ENCODE measurements at places on chromosomes 11 and 22.

- no peak overlapping the region for H3K4me3 ChIP-seq
- H3K27ac ChIP-seq, result no peak overlapping the region
- H3K4me1 ChIP-seq, result no peaks in the 10 kb centered on the region
- H3K36me3 ChIP-seq, result no peaks in the 10 kb centered on the region
- DNase-seq, result no peak
Measured at GRCh38 chr11:32400670-32401369, 34.5 kb downstream of the WT1 start.

DNA sequence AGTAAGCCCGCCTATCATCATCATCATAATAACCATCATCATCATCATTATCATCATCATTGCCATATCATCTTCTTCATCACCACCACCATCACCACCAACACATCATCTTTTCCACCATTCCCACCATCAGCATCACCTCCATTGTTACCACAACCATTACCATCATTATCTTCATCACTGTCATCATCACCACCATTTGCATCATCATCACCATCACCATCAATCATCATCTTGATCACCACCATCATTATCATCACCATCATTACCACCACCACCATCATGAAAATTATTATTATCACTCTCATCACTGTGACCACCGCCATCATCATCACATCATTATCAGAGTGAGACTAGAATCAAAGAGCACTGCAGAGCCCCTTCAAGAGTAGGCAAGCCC lies 199.4 kb upstream of the SEZ6L start:
- H3K4me3 ChIP-seq, result no peak overlapping the region
- no peak overlapping the region for H3K27ac ChIP-seq
- no peaks in the 10 kb centered on the region for H3K36me3 ChIP-seq
- no peak for DNase-seq

GRCh38 chr22:46023558-46023981 lies 46.6 kb upstream of the WNT7B start:
- no peaks in the 10 kb centered on the region for H3K36me3 ChIP-seq
- H3K27me3 ChIP-seq, result peaks cover 52% of the 10 kb centered on the region
- no peak overlapping the region for H3K27ac ChIP-seq
- no peak for DNase-seq
- no peaks in the 10 kb centered on the region for H3K4me1 ChIP-seq
- H3K4me3 ChIP-seq, result no peak overlapping the region

DNA sequence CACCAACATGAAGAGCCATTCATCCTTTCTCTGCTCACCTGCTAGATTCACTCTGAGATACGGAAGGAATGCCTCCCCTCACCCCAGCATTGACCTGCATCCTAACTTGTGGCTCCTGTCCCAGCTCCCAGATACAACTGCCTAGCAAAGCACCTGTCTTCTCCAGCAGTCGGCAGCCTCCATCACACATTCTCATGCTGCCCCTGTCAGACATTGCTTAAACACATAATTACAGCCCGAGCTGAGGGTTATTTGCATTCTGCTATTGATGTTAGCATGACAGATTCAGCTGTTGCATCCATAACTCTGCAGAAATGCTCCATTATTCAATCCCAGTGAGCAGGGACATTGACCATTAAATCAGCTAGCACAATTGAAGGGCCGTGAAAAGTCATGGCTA lies 184.4 kb upstream of the NARS2 start:
- no peak overlapping the region for H3K27ac ChIP-seq
- no peak overlapping the region for H3K4me3 ChIP-seq
- peaks cover 5% of the 10 kb centered on the region for H3K27me3 ChIP-seq
- no peaks in the 10 kb centered on the region for H3K36me3 ChIP-seq
- DNase-seq, result no peak
- H3K4me1 ChIP-seq, result no peaks in the 10 kb centered on the region

GRCh38 chr11:83147895-83148294 lies 9.0 kb upstream of the PCF11 start:
- no peak overlapping the region for H3K4me3 ChIP-seq
- DNase-seq, result no peak
- peaks cover 11% of the 10 kb centered on the region for H3K27me3 ChIP-seq
- H3K4me1 ChIP-seq, result peaks cover 3% of the 10 kb centered on the region

- no peak overlapping the region for H3K27ac ChIP-seq
- no peak for DNase-seq
- no peaks in the 10 kb centered on the region for H3K4me1 ChIP-seq
- H3K36me3 ChIP-seq, result no peaks in the 10 kb centered on the region
- H3K27me3 ChIP-seq, result peaks cover 2% of the 10 kb centered on the region
Measured at GRCh38 chr11:73359930-73360742, 16.1 kb upstream of the RELT start.

GRCh38 chr11:66910016-66910415 lies 48.2 kb downstream of the PC start:
- no peak for DNase-seq
- no peaks in the 10 kb centered on the region for H3K36me3 ChIP-seq
- H3K27me3 ChIP-seq, result no peaks in the 10 kb centered on the region
- H3K4me1 ChIP-seq, result no peaks in the 10 kb centered on the region

DNA sequence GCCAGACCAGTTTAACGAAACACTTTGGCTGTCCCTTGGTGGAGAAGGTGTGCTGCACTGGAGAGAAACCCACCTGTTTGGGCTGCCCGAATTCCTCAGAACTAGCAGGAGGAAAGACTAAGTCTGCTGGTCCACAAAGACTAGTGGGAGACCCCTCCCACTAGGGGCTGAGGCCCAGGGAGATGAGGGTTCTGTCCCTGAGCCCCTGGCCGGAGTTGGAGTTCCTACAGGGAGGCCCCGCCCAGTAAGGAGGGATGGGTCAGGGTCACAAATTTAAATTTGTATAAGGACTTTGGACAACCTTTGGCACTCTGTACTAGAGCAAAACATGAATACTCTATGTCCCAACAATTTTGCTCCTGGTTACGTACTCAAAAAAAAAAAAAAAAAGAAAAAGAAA lies 200.8 kb upstream of the C11orf87 start:
- no peak for DNase-seq
- no peak overlapping the region for H3K4me3 ChIP-seq
- H3K27me3 ChIP-seq, result no peaks in the 10 kb centered on the region
- H3K27ac ChIP-seq, result no peak overlapping the region
- no peaks in the 10 kb centered on the region for H3K4me1 ChIP-seq
